ENCODE measurements at places on chromosomes 12 and 14. TPM values are rescaled to one million over a fixed set of nuclear protein-coding genes. Genes with fewer than 3 reads are reported as not detected.

MYO1H gene
- total RNA-seq = not detected

CCND2 gene
- 0.09 TPM for total RNA-seq

LRIG3 gene
- total RNA-seq = 8.8 TPM

PAX9 gene
- 8.5 TPM for total RNA-seq

TAS2R14 gene
- total RNA-seq = 1.8 TPM

RD3L gene
- not detected for total RNA-seq

SLC5A8 gene
- total RNA-seq = not detected

DNA sequence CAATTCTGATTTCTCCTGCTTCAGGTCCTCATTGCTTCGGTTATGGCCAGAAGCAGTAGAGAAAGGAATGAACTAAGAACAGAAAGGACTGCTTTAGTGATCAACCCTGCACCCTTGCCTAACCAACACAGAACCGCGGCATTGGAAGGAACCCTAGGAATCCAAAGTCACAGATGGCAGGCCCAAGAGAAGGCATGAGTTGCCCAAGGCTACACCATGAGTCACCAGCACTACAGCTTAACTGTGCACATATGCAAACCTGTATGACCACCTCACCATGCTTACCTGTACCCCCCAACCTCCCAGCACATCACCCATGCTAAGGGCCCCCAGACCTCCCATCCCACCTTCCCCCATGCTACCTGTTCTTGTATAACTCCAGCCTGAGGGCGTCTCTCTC, 25.9 kb upstream of the BLTP3B start:
- no peak overlapping the region for H3K27ac ChIP-seq
- H3K4me1 ChIP-seq = peaks cover 9% of the 10 kb centered on the region
- H3K36me3 ChIP-seq = no peaks in the 10 kb centered on the region
- no peak for DNase-seq
- no peak overlapping the region for H3K4me3 ChIP-seq

- no peak overlapping the region for H3K27ac ChIP-seq
- H3K4me3 ChIP-seq = no peak overlapping the region
- H3K4me1 ChIP-seq = no peaks in the 10 kb centered on the region
- DNase-seq = no peak
Observed at GRCh38 chr14:58740379-58740935, 102.7 kb downstream of the DACT1 start.

DNA sequence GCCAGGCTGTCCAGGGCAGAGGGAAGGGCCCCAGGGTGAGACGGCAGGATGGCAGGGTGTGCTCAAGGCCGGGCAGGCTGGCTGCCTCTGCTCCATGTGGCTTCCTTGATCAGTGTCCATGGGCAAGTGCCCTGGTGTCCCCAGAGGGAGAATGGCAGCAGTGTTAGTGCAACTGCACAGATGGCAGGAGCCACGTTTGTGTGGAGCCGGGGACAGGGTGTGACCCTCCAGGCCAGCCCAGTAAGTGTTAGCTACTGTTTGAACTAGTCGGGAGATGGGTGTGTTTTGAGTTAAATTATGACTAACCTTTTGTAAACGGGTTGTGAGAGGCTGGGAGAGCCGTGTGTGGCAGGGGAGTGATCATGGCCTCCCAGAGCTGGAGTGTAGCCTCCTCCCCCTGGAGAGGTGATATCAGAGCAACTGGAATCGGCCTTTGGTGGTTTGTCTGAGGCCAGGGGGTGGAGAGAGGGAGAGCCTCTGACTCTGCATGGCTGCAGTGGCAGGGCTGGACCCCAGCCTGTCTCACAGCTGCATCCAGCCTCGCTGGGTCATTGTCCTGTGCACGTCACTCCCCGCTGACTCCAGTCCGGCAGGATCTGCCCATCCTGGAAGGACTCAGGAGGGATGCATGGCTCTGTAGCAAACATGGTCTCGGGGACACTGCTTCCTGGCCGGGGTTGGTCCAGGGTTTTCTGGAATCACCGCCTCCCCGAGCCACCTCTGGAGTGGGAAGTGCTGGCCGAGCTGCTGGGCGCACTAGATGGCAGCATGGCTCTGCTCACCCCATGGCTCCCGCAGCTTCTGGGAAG, 27.8 kb downstream of the AACS start:
- no peaks in the 10 kb centered on the region for H3K27me3 ChIP-seq
- no peak overlapping the region for H3K27ac ChIP-seq
- H3K4me1 ChIP-seq = no peaks in the 10 kb centered on the region
- H3K36me3 ChIP-seq = no peaks in the 10 kb centered on the region
- DNase-seq = no peak
- H3K4me3 ChIP-seq = no peak overlapping the region

DNA sequence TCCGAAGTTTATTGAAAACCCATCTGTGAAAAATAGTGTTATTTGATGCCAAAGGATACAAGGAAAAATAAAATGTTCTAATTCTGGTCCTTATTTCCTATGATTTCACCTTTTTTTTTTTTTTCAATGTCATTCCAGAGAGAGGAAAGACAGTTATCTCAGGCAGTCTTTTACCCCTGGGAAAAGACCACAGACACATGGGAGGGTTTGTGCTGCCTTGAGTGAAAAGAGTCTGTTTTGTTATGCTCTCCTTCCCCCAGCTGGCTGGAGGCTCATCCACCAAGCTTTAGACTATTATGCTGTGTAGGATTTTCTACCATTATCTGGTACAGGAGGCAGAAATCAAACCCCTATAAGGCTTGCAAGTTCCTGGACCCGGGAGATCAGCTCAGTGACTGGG, 151.8 kb downstream of the CRADD start:
- H3K27me3 ChIP-seq = no peaks in the 10 kb centered on the region
- DNase-seq = no peak
- no peaks in the 10 kb centered on the region for H3K36me3 ChIP-seq
- no peaks in the 10 kb centered on the region for H3K4me1 ChIP-seq
- no peak overlapping the region for H3K4me3 ChIP-seq

- no peak for DNase-seq
- peak overlapping the region; percentile 78 for H3K4me3 ChIP-seq
- no peaks in the 10 kb centered on the region for H3K36me3 ChIP-seq
- no peaks in the 10 kb centered on the region for H3K27me3 ChIP-seq
- peaks cover 27% of the 10 kb centered on the region for H3K4me1 ChIP-seq
Observed at GRCh38 chr12:101698800-101699347, 1.4 kb downstream of the CHPT1 start.

DNA sequence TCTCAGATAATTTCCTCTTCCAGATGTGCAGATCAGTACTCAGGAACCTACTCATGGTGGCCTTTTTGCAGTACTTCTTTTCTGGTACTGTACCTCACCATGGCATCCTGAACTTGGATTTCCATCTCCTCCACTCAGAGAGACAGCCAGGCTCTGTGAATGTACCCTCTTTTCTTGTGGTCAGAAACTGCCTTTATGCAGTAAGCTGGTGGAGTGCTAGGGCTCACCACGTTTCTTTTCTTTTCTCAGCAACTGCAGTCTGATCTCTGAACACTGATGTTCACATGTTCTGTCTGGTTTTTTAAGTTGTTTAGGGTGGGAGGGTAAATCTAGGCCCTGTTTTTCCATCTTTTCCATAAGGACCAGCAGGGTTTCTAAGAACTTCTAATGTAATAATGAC, 99.8 kb upstream of the NRXN3 start:
- H3K4me1 ChIP-seq = no peaks in the 10 kb centered on the region
- no peak overlapping the region for H3K4me3 ChIP-seq
- DNase-seq = no peak

- H3K4me3 ChIP-seq = no peak overlapping the region
- H3K36me3 ChIP-seq = no peaks in the 10 kb centered on the region
- no peak for DNase-seq
Observed at GRCh38 chr14:33811721-33812120, 139.2 kb downstream of the EGLN3 start.

DNA sequence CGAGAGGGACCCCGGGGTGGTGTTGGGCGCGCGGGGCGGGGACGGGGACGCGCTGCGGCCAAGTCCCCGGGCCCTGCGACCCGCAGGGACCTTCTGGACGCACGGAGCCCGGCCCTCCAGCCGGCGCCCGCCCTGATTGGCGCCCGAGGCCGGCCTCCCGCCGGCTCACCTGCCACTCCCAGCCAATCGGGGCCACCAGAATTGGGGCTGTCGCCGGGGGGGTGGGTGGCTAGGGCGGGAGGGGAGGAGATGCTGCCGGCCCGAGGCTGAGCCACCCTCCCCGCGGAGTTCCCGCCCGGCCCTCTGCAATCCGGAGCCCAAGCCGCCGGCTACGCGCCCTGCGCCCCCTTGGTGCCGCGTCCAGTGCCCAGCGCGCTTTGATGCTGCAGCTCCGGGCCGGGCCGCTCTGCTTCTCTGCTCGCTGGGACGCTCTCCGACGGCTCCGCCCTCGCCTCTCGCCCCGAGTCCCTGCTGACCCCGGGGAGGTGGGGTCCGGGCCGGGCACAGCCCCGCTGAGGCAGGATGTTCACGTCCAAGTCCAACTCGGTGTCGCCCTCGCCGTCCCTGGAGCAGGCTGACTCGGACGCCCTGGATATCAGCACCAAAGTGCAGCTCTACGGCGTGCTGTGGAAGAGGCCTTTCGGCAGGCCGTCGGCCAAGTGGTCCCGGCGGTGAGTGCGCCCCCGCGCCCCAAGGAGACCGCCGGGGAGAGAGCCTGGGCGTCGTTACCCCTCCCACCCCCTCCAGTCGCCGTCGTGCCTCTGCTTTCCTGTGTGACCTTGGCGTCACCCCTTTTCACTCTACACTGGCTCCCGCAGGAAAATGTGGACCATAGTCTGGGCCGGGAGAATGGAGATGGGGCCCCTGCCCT, at the start of gene PLEKHD1:
PLEKHD1 (plus strand) TSS at position 285 of the 871 bp plus-strand sequence; CDS start at position 523, 238 bp downstream.
- no peak within 1 kb of the TSS for H3K27ac ChIP-seq
- peak; percentile 42 for DNase-seq
- no peaks in the 10 kb centered on the region for H3K36me3 ChIP-seq
- H3K4me1 ChIP-seq = no peaks in the 10 kb centered on the region
- peak within 1 kb of the TSS; percentile 54 for H3K4me3 ChIP-seq
- H3K27me3 ChIP-seq = peaks cover 35% of the 10 kb centered on the region

DNA sequence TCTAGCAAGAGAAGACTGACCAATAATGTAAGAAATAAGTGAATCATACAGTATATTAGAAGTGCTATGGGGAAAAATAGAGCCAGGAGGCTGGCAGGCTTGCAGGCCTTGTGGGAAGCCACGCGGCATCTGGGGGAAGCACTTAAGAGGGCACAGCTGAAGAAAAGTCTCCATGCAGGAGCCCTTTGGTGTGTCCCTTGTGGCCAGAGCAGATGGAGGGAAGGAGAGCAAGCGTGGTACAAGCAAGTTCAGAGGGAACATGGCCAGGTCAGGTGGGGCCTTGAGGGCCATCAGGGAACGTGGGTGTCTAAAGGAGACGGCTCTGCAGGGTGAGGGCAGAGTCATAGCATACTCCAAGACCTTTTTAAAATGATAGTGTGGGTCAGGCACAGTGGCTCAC, 51.7 kb downstream of the LRRC74A start:
- H3K4me3 ChIP-seq = no peak overlapping the region
- H3K36me3 ChIP-seq = no peaks in the 10 kb centered on the region
- no peak overlapping the region for H3K27ac ChIP-seq
- no peak for DNase-seq
- H3K27me3 ChIP-seq = no peaks in the 10 kb centered on the region

DNA sequence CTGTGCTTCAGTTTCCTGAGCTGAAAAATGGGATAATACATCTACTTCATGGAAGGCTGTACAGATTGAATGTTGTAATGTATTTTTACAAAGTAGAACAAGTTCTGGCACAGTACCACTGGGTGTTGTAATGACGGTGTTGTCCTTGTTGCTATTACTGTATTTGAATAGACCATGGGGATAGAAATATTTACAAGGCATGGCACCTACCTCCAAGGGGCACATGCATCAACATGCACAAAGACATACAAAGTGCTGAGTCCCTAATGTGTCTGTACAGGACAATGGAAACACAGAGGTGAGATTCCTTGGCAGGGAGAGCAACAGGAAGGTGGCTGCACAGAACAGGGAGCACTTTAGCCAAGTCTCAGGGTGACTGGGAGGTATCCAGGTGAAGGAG, 930.6 kb upstream of the TMEM132C start:
- no peak overlapping the region for H3K4me3 ChIP-seq
- no peak for DNase-seq
- H3K36me3 ChIP-seq = no peaks in the 10 kb centered on the region
- H3K27me3 ChIP-seq = no peaks in the 10 kb centered on the region

DNA sequence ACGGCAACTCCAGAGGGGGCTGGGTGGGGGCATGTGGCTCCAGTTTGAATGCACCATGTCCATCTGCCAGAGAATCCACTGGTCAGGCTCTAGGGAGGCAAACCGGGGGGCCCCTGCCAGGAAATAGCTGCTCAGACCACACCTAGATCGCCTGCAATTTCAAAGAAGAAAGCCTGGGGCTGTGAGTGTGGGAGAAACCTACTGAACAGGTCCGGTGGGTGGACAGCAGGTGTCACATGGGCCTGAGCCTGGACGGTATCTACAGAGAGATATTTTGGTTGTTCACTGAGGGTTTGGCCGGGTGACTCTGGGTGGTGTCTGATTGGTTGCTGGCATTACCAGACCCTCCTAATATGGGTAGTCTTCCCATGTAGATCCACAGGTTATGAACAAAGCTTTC, 32.0 kb downstream of the DAO start:
- peaks cover 27% of the 10 kb centered on the region for H3K4me1 ChIP-seq
- no peaks in the 10 kb centered on the region for H3K36me3 ChIP-seq
- no peak overlapping the region for H3K27ac ChIP-seq
- H3K27me3 ChIP-seq = no peaks in the 10 kb centered on the region

DNA sequence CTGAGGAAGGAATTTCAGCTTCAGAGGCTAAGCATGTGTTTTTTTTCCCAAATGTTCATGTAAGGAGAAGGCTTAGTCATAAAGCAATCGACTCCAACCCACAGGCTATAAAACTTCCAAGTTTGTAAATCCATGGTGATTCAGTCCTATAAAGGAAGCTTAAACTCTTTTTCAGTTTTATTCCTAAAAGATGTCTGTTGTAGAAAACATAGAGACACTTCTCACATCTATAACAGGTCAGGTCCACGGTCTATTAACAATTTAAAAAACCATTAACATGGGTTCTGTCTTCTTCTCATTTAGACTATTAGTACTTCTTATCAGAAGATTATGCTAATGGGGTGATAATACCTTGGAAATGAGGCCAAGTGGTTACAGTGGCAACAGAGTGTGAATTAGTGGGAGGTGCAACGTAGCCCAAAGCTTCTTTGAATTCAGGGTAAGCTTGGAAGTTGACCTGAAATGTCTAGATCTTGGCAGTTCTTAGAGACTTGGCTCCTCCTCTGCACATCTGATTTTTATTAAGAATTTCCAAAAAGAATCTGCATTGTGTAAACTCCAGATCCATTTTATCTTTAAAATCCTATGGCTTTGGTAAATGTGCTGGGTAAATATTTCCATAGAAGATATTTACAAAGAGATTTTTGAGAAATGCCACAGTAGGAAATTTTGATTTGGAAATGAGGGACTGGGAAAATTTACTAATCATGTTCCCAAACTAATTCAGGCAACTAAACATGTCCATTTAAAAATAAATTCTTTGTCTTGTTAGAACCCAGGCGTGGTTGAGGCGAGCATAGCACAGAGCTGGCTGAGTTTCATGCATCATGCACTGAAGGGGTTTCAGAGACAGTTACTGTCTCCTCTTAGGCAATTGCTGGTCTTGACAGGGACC, 86.4 kb downstream of the EML1 start:
- H3K27ac ChIP-seq = no peak overlapping the region
- DNase-seq = no peak

- H3K4me3 ChIP-seq = no peak overlapping the region
- no peak overlapping the region for H3K27ac ChIP-seq
- no peak for DNase-seq
- 0 out of 2 replicates have a peak, but pooled peaks cover 3% of the 10 kb centered on the region for H3K27me3 ChIP-seq
- H3K4me1 ChIP-seq = no peaks in the 10 kb centered on the region
Observed at GRCh38 chr12:109221277-109221931, 87.7 kb downstream of the FOXN4 start.

Measured in PC-9 (cell line).